Right atrium auricular region (tissue), 2 donors: ENCODE measurements at places on chromosomes 6 and 20. TPM values are rescaled to one million over a fixed set of nuclear protein-coding genes. Genes with fewer than 3 reads are reported as not detected.

TP53TG5 gene
- not detected for total RNA-seq

GRM1 gene
- total RNA-seq = 0.07 TPM

LTA gene
- not detected for total RNA-seq

CDS2 gene
- 45.5 TPM for total RNA-seq

ABHD16B gene
- not detected for total RNA-seq

TOMM6 gene
- total RNA-seq = 130 TPM

PRIM2 gene
- total RNA-seq = 2.8 TPM

SRSF6 gene
- total RNA-seq = 30.5 TPM

FAM83B gene
- 8.9 TPM for total RNA-seq

RHAG gene
- 1.3 TPM for total RNA-seq

SRSF3 gene
- total RNA-seq = 97.2 TPM

FGD2 gene
- total RNA-seq = 8.0 TPM

TRIM39 gene
- total RNA-seq = 12.2 TPM

CDKN1A gene
- 128 TPM for total RNA-seq

EYA2 gene
- total RNA-seq = 0.30 TPM

KCNQ5 gene
- total RNA-seq = 0.67 TPM

NFATC2 gene
- total RNA-seq = 12.5 TPM

OR12D3 gene
- total RNA-seq = not detected

MEP1A gene
- total RNA-seq = not detected

CAGE1 gene
- not detected for total RNA-seq

DDO gene
- 13.7 TPM for total RNA-seq

CST9L gene
- not detected for total RNA-seq

CPNE5 gene
- total RNA-seq = 36.7 TPM

ATP6V1G2 gene
- 6.0 TPM for total RNA-seq

NUP153 gene
- 28.5 TPM for total RNA-seq

HLA-DRB1 gene
- 37.6 TPM for total RNA-seq

SLC17A2 gene
- not detected for total RNA-seq

SLC13A3 gene
- 0.37 TPM for total RNA-seq

ABCC10 gene
- 7.1 TPM for total RNA-seq

TGM3 gene
- not detected for total RNA-seq

COL20A1 gene
- total RNA-seq = not detected

SLCO4A1 gene
- total RNA-seq = 13.4 TPM

BPIFB6 gene
- not detected for total RNA-seq

LINC00237 gene
- not detected for total RNA-seq

TPD52L1 gene
- 29.4 TPM for total RNA-seq

C6orf52 gene
- total RNA-seq = not detected

C6orf118 gene
- total RNA-seq = not detected

WFDC12 gene
- total RNA-seq = not detected

PHACTR1 gene
- total RNA-seq = 19.1 TPM

TMEM200A gene
- not detected for total RNA-seq

HMGCLL1 gene
- 2.6 TPM for total RNA-seq

JARID2 gene
- total RNA-seq = 6.5 TPM
